Pulmonary artery endothelial cell (primary cell): ENCODE measurements at places on chromosomes 16 and 17. TPM values are rescaled to one million over a fixed set of nuclear protein-coding genes. Genes with fewer than 3 reads are reported as not detected.

DNA sequence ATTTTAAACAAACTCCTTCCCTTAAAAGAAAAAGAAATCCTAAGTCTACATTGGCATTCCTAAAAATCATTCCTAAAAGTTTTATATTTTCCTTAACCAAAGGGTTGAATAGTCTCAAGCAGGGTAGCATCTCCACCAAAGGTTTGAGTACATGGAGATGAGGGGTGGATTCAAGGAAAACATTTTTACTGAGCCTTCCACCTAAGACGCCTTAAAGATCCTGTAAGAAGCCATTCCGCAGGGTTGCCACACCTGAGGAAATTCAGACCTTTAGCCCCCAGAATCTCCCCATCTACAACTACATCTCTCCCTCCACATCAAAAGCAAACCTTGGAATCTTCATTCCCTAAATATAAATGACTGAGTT, 7.7 kb upstream of the AKTIP start:
- DNase-seq = no peak

- DNase-seq = no peak
These were observed 111.9 kb upstream of the TNRC6C start for GRCh38 chr17:77846531-77847085.

SOCS3 gene
- total RNA-seq = 31.5 and 71.3 TPM in 2 replicates

GRCh38 chr16:84540194-84540593, 35.7 kb upstream of the MEAK7 start:
- DNase-seq = no peak

C17orf78 gene
- not detected in 2 replicates for total RNA-seq

DNA sequence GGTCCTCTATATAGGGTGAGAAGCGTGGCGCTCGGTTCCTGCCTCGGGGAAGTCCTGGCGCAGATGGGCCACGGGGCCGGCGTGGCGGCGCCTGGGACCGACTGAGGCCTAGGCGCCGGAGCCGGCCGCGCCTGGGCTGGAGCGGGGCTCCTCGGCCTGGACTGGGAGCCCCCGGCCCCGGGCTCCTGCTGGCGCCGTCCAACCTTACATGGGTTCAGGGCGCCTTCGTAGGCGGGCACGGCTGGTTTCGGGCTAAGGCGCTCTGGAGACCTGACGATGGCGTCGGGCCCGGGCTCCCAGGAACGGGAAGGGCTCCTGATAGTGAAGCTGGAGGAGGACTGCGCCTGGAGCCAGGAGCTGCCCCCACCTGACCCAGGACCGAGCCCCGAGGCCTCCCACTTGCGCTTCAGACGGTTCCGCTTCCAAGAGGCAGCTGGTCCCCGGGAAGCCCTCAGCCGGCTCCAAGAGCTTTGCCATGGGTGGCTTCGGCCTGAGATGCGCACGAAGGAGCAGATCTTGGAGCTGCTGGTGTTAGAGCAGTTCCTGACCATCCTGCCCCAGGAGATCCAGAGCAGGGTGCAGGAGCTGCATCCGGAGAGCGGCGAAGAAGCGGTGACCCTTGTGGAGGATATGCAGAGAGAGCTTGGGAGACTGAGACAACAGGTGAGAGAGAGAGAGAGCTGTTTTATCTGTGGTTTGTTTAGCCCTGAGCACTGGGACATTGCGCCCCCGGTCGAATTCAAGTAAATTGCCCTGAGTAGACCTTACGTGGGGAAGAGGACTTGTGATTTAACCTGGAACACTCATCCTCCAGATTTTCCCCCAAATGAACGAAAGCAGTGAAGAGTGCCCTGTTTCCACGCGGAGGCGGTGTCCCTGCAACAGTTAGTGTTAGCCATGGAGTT, 504 bp downstream of the ZNF263 start:
- no peak for DNase-seq

PIK3R5 gene
- not detected in 2 replicates for total RNA-seq

HOXB5 gene
- total RNA-seq = 0.07 TPM in 1 of 2 replicates, not detected in the other

RAB11FIP4 gene
- total RNA-seq = 0.07 TPM in 2 replicates
